Fibroblast of villous mesenchyme (primary cell): ENCODE measurements at places on chromosomes 13 and 19. TPM values are rescaled to one million over a fixed set of nuclear protein-coding genes. Genes with fewer than 3 reads are reported as not detected.

The PRDX2 gene
- total RNA-seq: 222 and 230 TPM in 2 replicates

The PLK5 gene
- total RNA-seq: under 0.01 TPM in 1 of 2 replicates, not detected in the other

The FSD1 gene
- 8.6 and 9.3 TPM in 2 replicates for total RNA-seq

The CYP4F8 gene
- total RNA-seq: under 0.01 TPM in 1 of 2 replicates, not detected in the other

The ZNF8 gene
- 6.4 and 9.5 TPM in 2 replicates for total RNA-seq
